Dermis blood vessel endothelial cell (primary cell): ENCODE measurements at places on chromosomes 4 and X.

GRCh38 chr4:44462259-44462658 is 13.7 kb upstream of the KCTD8 start:
- DNase-seq, result no peak

- DNase-seq, result no peak
Measured at GRCh38 chr4:180081072-180081471, 2162.1 kb upstream of the TENM3 start.

- DNase-seq, result no peak
Measured at GRCh38 chr4:99383833-99384392, 31.4 kb upstream of the ADH1C start.

- DNase-seq, result no peak
Measured at GRCh38 chr4:164304101-164304639, 449.8 kb upstream of the SMIM31 start.

DNA sequence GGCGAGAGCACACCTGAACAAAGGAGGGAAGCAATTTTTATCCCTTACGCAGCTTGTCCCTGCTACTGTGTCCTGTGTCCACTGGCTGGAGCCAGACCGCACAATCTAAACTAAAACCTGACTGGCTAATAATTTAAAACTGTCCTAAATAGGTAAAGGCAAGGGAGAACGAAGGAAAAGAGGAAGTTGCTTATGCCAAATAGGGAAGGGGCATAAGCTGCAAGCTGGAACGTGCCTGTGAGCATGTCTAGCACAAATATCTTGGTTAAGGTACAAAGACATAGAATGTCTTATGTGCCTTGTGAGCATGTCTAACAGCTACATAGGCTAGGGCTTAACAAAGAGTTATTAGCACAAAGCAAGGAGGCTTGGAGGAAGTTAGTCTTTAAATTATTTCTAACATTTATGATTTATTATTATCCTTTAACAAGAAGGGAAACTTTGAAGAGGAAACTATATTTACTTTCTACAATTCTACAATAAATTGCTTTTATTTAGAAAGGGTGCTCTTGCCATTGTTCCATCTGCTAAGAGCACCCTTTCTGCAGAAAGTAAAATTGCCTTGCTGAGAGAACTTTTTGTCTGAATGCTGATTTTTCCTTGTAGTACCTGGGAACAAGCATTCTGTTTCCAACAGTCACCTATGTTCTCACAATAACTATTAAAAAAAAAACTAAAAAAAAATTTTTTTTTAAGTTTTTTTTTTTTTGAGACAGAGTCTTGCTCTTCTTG is 80.6 kb upstream of the CBR4 start:
- no peak for DNase-seq

DNA sequence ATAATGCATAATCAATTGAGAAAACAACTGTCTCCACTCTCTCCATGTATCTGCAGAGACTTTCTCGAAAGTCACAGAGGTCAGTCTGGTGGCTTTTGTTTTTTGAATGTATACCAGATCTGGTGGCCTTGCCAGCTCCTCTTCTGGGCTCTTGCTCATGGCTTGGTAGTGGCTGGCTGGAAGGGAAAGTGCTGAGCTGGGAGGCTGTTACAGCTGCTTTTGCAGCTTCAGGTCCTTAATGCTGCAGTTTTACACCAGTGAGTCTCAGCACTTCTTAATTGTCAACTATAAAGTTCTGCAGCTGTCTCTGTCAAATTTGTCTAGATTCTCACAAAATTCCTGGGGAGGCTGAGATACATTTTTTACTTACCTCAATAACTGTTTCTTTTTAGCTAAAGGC is 390.0 kb downstream of the GRXCR1 start:
- no peak for DNase-seq

DNA sequence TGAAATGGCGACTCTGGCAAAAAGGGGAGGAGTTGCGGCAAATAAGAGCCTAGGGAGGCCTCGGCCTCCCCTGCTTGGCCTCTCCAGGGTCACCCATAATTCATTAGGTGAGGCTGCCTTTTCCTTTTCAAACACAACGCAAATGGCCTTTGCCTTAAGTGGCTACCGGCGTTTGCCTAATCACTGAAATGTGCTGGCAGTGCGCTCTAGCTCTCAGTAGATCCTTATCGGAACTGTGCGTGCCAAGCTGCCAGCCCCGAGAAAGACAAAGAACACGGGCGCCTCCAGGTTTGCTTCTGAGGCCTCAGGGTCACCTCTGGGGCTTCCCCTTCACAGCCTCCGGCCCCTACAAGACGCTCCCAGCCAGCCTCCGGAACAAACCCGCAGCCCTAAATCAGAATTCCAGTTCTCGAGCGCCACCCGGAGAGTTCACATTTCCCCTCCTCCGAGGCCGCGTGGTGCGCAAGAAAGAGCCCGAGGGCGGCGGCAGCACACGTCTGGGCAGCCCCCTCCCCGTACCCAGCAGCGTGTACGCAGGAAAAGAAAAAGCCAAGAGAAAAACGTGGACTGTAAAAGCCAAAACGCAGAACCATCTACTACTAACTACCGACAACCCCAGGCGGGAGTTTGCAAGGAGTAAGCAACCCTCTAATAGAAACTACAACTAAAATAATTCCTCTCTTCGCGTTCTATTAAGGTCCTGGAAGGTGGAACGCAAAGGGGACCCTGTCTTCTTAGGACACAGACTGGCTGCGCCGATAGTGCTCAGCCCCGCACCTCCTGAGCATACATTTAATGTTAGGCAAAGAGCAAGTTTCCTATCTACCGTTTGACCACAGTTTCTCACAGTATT is 76.5 kb upstream of the BCOR start:
- DNase-seq, result peak; percentile 50

DNA sequence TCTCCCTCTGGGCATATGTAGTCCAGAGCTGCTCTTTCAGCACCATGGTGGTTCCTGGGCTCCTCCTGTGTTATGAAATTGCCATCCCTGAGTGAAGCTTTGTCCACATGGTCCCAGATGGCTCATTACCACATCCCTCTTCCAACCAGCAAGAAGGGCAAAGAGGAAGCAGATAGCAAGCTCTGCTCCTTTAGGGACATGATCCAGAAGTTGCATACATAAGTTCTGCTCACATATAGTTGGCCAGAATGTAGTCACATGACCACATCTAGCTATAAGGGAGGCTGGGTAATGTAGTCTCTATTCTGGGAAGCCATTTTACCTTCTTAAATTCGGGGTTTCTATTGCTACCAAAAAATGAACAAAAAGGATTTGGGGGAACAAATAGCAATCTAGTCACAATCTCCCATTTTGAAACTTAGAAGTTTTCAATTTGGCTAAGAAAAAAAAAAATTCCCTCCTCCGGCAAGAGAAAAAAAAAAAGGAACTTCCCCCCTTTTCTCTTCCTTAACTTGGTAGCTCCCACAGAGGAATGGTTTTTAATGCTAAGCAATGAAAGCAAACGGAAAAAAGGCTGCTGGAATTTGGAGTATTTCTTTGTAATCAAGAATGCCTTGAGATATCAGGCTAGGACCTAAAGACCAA is 88.2 kb upstream of the USP9X start:
- DNase-seq, result peak; percentile 65

DNA sequence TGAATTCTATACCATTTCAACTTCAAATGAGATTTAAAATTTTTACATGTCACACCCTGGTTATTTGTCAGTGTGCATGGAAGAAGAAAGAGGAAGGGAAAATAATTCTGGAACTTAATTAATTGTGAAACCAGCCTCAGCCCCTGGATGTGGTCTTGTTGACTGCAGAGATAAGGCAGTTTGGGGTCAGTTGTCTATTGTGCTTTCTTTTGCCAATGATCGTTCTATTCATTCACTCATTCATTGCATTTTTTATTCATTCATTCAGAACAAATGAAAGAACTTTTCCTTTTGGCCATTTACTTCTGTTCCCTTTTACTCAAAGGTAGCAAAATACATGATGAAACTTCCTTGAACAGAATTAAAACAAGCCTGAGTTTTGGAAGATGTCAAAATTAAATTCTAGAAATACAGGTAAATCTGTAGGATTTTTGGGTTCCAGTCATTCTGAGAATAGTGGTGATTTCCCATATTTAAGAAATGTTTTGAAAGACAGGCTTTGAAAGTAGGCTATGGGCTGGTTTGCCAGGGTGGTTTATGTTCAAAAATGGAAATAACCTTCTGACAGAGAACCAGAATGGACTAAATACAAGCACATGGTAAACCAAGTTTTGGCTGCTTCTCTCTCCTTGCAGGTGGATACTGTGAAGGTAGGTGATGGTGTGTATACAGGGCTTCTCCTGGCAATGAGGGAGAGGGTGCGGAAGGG is 35.7 kb downstream of the PARM1 start:
- DNase-seq, result no peak
